Activated CD8-positive, alpha-beta memory T cell treated with anti-CD3 and anti-CD28 coated beads for 48 hours (primary cell): ENCODE measurements at places on chromosomes 7 and 10.

GRCh38 chr10:76868098-76868977 lies 769.3 kb downstream of the KCNMA1 start:
- DNase-seq: no peak

GRCh38 chr10:60652628-60653027 lies 125.7 kb upstream of the CDK1 start:
- no peak for DNase-seq

DNA sequence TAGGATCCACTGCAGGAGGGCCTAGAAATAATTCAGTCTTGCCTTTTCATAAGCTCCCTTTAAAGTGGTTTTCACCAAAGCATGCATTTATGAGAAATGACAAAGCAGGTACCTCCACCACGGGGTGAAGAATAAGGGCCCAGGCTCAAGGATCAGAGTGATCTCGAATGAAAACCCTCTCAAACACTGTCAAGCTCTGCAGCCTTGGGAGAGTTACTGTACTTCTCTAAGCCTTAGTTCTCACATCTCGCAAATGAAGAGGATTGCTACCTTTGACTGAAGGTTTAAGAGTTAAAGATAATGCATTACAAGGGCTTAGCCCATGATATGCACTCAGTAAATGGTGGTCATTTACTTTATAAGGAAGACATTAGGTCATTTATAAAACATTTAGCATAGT lies 81.7 kb downstream of the CUBN start:
- DNase-seq: no peak

DNA sequence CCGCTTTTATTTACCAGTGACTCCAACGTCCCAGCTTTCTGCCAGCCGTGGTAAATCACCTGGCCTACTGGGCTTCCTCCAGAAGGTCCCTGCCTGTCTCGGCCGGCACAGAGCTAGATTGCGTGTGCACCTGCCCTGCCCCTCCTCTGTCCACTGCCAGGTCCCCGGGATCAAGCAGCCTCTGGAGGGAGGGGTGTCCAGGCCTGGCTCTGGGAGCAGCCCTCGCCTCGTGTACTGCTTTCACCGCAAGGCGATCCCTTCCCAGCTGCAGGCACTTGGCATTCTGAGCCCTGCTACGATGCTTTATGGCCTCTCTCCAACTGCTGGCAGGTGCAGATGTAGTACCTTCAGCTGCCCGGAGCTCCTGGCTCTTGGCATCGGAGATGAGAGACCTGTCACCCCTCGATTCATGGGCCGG lies 7.4 kb downstream of the SLC29A3 start:
- DNase-seq: no peak

DNA sequence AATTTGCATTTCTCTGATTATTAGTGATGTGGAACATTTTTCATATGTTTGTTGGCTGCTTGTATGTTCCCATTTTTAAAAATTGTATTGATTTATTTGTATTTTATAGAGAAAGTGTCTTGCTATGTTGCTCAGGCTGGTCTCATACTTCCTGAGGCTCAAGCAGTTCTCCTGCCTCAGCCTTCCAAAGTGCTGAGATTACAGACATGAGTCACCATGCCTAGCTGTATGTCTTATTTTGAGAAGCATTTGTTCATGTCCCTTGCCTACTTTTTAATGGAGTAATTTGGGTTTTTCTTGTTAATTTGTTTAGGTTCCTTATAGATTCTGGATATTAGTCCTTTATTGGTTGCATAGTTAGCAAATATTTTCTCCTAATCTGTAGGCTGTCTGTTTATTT lies 214.2 kb upstream of the KAT6B start:
- DNase-seq: no peak

GRCh38 chr7:24793982-24794648 lies 36.9 kb upstream of the GSDME start:
- no peak for DNase-seq

DNA sequence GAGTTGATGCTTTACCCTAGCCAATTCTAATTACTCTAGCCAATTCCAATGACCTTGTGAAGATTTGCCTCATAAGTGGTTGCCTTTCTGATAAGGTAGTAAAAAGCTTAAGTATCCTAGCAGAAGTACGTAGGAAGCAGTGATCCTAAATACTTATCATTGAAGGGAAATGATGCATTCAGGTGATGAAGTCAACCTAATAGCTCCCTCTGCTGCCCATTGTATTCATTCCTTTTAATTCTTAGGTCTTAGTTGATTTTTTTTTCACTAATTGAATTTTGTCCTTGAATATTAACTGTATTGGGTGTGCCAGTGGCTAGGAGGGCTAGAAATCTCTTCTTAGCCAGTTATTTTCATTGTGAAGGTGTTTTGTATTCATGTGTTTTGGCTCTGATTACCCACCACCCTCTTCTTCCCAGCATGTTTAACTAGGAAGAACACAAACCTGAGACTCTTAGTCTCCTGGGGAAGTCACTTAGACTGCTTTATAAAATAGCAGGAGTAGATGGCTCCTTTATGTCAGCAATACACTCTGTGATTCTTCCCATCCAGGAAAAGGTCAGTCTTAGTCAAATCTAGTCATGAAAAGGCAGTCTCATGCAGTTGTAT lies 46.3 kb downstream of the PLEKHA8 start:
- DNase-seq: no peak

GRCh38 chr10:11876324-11876723 lies 53.2 kb downstream of the PROSER2 start:
- no peak for DNase-seq

DNA sequence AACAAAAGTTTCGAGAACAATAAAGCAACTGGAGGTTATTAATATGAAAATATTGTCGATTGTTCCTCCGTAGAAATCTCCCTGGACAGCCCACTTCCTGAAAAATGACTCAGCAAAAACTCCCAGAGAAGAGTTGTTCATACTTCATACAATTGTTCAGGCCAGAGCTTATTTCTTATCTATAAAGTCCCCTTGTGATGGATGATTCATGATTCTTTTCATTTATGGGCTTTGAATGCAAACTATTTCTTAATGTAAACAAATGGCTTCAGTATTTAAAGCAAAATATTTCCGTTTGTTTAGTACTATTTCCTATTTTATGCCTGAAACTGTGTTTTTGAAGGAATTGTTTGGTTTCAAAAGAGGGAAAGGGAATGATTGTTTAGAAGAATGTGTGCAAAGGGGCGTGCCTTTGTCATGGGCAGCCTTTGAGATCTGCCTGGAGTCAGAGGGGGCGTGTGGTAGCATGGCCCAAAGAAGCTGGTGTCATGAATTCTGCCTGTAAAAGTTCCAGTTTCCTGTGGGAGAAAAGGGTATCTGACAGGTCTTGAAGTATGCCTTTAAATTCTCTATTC lies 26.2 kb upstream of the EXOC6 start:
- no peak for DNase-seq

DNA sequence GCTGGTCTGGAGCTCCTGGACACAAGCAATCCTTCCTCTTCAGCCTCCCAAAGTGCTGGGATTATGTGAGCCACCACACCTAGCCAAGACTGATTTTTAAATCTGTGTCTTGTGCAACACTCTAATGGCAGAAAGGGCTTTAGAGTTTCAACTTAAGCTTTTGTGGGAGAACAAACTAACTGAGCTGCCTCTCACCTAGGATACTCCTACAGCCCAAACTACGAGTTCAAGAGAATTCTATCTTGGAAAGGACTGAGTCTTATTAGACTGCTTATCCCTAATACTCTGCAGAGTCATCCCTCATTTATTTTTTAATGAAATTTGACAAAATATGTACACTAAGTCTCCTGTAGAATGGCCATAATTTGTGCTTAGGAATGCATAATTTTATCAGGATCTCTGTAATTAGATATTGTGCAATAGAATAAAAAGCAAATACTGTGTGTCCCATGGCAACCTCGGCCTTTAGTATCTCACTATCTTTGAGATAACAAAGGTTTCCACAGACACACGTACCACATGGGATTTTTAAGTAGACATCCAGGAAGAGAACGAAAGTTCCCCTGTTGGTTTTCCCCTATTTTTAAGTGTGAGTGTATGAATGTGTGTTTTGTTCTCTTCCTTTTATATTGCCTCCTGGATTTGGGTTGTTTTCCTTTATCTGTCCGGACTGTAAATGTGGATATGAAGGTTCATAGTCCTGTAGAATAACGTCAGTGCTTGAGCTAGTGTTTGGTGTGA lies 199.4 kb upstream of the TCF7L2 start:
- no peak for DNase-seq

GRCh38 chr10:11853468-11853867 lies 30.3 kb downstream of the PROSER2 start:
- DNase-seq: no peak
